Left renal cortex interstitium (tissue), 4 donors: ENCODE measurements at places on chromosomes 1 and 21. TPM values are rescaled to one million over a fixed set of nuclear protein-coding genes. Genes with fewer than 3 reads are reported as not detected.

DNA sequence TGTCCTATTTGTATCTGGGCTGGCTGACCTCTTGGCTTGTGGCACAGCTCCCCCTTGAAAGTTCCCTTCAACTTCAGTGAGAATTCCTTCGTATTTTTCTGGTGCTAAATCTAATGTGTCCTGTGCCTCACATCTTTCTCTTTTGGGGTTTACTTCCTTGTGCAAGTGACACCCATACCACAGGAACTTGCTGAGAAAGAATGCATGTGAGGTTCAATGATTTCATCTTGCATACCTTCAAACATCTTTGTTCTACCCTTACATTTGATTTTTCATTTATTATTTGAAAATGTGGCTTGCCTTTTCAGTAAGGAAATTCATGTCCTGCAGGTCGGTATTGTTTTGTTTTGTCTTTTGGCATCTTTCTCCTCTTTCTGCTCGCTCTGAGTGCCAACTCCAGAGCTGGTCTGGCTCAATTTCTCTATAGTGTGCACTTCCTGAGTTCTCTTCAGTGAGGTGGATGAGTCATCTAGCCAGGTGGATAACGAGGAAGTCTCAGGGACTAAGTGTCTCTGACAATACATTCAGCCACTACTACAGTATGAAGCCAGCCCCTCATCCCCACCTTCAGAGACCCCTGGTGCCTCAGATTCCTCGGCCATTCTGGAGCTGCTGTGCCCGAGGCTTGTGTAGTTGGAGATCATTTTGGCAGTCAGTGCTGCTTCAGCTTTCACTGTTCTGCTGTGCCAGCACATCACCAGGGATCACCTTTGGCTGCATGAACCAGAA is 59.5 kb downstream of the RIPK4 start:
- no peak for DNase-seq

GRCh38 chr1:66938613-66939012 is 13.8 kb downstream of the MIER1 start:
- no peak for DNase-seq

DNA sequence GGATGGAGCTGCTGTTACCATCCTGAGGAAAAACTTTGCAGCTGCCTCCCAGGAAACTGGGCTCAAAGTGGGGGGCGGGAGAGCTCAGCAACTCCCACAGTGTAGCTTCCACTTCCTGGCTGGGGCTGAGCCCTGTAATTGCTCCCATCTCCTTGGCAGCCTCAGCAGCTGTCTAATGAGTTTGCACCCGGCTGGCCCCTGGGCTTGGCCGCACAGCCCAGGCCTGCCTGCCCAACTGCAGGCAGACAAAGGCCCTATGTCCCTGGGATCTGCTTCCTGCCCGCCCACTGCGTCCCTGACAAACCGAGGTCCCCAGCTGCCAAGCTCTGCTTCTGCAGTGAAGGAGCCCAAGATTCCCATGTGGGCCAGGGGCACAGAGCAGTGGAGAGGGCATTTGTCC is 30.1 kb downstream of the EDN2 start:
- DNase-seq: no peak

DNA sequence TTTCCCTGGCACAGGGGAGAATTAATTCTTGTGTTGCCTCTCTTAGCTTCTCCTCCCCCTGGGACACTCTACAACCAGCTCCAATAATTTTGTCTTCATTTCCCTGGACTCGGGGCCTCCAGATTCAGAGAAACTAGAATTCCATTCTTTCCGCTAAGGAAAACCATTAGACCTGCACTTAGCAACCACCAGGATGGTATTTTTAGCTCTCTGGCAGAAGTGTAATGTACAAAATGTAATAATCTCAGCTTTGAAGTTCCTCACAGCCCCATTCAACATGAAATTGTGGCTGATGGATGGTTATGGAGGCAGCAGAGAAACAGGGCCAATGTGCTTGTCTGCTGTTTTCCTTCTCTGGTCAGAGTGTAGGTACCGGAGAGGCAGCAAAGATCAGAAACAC is 113.8 kb downstream of the KCND3 start:
- DNase-seq: no peak

Gene FCGR3A
- 2.2 TPM for polyA plus RNA-seq

GRCh38 chr1:185696422-185697150 is 37.6 kb upstream of the HMCN1 start:
- no peak for DNase-seq

Gene KRTAP21-2
- not detected for polyA plus RNA-seq

Gene ELK4
- polyA plus RNA-seq: 13.7 TPM

DNA sequence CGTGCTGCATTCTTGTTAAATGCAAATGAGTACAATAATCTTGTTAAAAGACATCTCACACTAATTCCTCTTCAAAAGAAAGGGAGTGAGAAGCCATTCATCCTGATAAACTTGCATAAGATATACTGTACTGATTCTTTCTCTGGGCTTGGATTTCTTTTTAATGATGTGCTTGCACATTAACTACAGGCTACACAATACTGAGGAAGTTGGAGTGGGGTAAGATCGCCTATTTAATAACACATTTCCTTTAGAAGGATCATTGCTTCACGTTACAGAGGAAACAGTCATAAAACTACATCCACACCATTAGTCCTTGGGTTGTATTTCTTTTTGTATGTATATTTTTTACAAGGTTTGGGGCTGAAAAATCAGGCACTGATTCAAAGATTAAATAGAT is 36.6 kb downstream of the NRIP1 start:
- no peak for DNase-seq

DNA sequence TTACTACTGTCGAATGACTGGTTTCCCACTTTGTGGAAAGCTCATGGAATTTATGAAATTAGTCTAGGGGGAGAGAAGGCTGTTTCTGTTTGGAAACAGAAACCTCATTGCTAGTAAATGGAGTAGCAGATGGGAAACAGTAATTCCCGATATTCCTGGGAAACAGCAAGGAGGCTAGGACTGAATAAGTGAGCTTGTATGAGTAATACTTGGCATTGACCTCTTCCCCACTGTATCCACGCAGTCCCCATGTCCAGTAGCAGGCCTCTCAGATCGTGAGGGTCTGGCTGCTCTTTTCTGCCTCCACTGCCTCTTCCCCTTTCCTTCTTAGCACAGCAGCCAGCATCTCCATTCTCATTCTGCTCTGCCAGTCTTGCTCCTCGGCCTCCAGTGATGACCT is 75.5 kb downstream of the PRDM2 start:
- DNase-seq: no peak

DNA sequence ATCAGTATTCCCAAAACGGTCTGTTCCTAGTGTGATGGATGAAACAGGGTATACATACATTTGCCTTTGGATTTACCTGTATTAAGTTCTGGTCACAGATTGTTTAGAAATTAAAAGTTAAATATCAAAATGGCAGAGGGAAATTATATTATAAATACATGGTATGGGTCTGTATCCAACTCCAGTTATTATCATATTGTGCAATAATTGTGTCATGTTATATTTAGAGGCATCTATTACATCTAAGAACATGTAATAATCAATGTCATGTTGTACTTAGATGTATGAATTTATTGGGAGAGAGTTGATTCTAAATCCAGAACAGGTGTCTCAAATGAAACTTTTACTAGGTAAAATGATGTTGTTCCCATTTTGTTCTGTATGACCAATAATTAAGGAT is 79.6 kb downstream of the SNX7 start:
- DNase-seq: no peak

DNA sequence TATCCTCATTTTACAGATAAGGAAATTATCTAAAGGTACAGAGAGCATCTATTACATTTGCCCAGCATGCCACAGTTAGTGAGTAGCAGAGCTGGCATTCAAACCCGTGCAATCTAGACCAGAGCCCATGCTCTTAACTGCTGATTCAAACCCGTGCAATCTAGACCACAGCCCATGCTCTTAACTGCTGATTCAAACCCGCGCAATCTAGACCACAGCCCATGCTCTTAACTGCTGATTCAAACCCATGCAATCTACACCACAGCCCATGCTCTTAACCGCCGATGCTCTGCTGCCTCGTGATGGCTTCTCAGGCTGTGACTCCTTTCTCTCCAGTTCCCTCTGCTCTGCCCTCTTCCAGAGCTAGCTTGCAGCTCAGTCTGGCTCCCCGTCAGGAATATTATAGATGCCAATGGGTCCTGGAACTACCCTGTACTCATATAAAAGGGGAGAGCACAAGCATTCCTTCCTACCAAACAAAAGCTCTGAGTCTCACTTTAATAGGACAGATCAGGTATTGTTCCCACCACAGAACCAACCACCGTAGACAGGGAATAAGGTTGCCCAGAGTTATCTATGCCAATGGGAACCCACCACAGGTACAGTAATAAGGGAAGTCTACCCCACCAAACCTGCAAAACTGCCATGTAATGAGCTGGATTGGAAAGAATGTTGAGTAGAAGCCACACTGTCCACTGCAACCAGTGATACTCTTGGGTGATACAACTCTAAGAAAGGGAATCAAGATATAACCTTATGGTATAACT is 78.4 kb downstream of the SMYD3 start:
- no peak for DNase-seq

Gene INAVA
- 43.1 TPM for polyA plus RNA-seq

Gene OR2L2
- polyA plus RNA-seq: 0.14 TPM

- no peak for DNase-seq
Observed at GRCh38 chr1:154157520-154158306, 2.8 kb upstream of the NUP210L start.

Gene SELL
- polyA plus RNA-seq: 2.8 TPM

DNA sequence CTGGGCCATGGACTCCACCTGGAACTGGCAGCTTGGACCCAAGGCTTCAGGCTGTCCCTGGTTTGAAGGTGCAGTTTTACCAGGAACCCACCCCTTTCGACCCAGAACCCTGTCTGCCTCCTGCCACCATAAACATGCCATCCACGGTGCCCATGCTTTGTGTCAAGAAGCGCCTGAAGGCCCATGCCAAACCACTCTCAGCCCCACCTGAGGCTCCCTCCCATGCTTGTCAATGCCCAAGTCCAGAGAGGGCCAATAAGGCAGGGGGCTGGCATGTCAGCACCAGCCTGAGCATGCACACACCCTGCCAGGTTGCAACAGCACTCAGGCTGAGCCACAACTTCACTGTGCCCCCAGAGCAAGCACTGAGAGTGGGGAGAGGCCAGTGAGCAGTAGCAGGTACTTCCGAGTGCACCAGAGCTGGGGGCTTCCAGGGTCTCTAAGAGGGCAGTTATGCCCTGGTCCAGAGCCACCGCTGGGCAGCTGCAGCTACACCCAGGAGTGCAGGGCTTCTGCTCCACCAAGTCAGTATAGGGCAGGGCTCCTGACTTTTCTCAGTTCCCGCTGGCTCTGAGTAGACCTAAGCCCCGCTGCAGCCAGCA is 1256.0 kb downstream of the AMY1C start:
- DNase-seq: no peak

DNA sequence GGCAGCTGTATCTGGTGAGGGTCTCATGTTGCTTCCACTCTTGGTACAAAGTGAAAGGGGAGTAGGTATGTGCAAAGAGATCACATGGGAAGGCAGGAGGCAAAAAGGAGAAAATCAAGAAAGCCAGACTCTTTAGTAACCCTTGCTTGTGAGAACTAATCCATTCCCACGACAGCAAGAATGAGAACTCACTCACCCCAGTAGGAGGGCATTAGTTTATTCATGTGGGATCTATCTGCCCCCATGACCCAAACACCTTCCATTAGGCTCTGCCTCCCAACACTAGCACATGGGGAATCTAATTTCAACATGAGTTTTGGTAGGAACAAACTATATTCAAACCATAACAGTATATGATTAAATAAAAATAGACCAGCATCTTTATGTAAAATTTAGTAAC is 57.6 kb downstream of the ZNHIT6 start:
- DNase-seq: no peak

- no peak for DNase-seq
Observed at GRCh38 chr1:175981128-175981527, 226.0 kb downstream of the COP1 start.

Gene DFFA
- polyA plus RNA-seq: 46.6 TPM

GRCh38 chr21:44571844-44572782 is 1.4 kb upstream of the KRTAP10-4 start:
- DNase-seq: no peak

DNA sequence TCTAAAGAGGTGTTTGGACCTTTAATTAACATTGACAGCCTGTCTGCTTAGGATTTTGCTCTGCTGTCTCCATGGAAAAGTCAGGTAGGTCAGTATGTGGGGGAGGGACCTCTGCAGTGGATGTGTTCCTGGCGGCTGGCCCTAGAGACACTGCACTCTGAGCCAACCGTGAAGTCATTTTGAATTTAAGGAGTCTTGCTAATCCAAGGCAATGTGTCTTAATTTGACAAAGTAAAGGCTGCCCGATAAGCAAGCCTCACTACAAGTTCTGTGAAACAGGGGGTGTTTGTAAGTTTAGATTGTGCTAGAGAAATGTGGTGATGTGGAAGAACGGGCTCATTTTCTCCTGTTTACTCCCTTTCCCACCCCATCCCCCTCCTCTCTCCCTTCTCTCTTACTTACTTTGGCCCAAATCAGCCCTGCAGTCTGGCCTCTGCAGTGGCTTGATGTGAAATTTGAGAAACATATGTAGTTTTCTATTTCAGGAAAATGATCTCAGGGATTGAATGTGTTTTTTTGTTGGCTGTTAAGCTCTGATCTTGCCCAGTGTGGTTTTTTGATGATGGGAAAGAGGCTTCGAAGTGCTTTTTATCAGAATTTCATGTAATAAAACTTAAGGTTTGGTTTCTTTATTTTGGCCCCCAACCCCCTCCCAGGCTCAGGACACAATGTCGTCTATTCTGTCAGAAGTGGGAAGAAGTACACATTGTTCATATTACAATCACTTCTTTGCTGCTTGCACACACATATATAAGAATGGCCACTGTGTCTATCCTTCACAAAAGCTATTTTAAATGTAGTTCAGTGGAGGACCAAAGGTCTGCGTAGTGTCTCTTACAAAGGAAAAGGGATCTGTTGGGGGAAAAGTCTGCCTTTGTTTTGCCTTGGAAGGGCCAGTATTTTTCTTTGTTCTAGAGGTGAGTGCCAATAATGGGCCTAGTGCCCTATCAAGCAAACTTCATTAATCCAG is 96.6 kb downstream of the FGGY start:
- peak; percentile 81 for DNase-seq

Gene VASH2
- 25.2 TPM for polyA plus RNA-seq

Gene SAMSN1
- polyA plus RNA-seq: 3.4 TPM

Gene GUCA2A
- not detected for polyA plus RNA-seq

Gene BEST4
- 0.87 TPM for polyA plus RNA-seq

DNA sequence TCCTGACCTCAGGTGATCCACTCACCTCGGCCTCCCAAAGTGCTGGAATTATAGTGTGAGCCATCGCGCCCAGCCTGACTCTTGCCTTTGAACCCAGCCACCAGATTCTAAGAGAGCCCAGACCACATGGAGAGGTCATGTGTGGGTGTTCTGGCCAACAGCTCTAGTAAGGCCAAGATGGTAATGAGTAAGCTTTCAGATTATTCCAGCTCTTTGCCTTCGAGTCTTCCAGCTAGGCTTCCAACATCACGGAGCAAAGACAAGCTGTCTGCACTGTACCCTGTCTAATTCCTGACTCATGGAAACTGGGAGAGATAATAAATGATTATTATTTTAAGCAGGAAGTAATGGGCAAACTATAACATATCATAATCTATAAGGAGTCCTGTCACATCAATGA is 14.8 kb upstream of the ZFP69B start:
- no peak for DNase-seq

Gene TMEM61
- 1.2 TPM for polyA plus RNA-seq

DNA sequence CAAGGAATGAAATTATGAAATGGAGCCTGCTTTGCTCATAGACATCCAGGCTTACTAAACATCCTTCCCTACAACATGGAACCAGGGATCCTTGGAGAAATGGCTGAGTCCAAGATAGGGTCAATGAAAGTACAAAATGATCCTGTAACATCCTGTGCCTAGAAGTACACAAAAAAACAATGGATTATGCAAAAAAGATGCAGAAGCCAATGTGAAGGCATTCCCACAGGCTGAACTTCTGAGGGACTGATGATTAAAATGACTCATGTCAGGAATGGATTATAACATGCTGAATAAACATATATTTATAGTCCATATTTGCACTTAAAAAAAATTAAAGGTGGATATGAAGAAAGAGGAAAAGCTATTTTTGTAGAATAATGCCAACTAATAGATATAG is 10.4 kb upstream of the HOOK1 start:
- no peak for DNase-seq
